ENCODE measurements at places on chromosomes 5 and 9.

DNA sequence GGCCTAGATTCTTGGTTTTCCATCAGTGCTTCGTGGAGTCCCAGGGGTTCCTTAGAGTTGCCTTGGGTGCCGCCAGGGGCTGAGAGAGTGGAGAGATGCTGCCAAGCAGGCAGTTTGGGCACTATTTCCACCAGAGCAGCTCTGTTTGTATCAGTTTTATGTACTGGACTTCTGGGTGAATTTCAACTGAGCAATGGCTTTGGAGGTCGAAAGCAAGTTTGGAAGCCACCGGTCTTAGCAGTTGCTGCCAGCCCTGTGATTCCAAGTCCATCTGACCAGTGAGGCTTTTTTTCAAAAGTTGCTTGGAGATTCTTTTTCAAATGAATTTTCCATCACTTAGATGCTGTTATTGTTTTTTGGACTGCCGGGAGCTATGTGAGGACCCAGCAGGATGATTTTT lies 68.5 kb downstream of the ANGPTL2 start:
- DNase-seq: no peak

DNA sequence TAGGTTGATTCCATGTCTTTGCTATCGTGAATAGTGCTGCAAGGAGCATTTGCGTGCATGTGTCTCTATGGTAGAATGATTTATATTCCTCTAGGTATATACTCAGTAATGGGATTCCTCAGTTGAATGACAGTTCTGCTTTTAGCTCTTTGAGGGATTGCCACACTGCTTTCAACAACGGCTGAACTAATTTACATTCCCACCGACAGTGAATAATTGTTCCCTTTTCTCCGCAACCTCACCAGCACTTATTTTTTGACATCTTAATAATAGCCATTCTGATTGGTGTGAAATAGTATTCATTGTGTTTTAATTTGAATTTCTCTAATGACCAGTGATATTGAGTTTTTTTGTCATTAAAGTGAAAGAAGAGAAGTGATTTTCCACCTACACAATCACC lies 18.5 kb downstream of the IFNA5 start:
- DNase-seq: no peak

DNA sequence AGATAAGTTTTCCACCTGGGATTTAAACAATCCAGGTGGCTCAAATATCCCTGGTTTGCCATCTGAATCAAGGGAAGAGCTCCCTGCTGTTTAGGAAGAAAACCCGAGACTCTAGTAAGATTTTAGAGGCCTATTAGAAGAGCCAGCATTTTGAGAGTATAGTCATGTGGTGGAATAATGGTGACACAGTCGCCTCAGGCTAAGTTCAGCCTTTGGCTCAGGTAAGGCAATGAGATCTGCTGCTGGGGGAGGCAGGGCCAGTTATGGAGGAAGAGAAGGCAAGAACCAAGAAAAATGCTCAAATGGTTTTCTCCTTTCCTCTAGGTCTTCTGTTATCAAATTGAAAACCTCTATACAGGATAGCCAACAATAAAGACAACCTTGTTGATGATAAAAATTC lies 16.2 kb downstream of the RAD1 start:
- DNase-seq: no peak

DNA sequence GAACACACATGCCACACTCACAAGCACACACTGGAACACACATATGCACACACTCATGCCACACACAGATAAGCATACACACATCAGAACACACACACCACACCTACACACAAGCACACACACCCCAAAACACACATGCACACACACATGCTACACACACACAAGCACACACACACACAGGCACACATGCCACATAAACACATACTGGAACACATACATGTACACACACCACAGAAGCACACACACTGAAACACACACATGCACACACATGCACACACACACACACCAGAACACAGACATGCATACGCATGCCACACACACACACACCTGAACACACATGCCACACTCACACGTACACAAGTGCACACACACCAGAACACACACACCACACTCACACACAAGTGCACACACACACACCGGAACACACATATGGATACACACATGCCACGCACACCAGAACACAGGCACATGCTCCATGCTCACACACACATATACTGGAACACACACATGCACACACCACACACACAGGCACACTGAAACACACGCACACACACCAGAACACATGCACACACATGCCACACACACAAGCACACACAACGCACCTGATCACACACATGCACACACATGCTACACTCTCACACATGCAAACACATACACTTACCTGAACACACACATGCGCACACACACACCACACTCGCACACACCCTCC lies 78.0 kb upstream of the IRX4 start:
- no peak for DNase-seq

GRCh38 chr5:155050384-155051019 lies 36.9 kb downstream of the KIF4B start:
- no peak for DNase-seq

- DNase-seq: no peak
Measured at GRCh38 chr9:99181621-99182020, 40.1 kb downstream of the ALG2 start.

DNA sequence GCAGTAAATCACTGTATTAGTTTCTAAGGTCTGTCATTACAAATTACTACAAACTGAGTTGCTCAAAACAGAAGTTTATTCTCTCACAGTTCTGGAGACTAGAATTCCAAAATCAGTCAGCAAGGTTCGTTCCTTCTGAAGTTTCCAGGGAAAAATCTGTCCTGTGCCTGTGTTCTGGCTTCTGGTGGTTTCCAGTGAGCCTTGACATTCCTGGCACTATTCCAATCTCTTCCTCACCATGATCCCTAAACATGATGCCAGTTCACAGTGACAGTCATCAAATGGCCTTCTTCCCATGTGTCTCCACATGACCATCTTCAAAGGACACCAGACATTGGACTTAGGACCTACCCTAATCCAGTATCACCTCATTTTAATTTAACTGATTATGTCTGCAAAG lies 351.4 kb downstream of the PLK2 start:
- no peak for DNase-seq

- no peak for DNase-seq
Measured at GRCh38 chr5:76380346-76381066, 22.6 kb upstream of the IQGAP2 start.

DNA sequence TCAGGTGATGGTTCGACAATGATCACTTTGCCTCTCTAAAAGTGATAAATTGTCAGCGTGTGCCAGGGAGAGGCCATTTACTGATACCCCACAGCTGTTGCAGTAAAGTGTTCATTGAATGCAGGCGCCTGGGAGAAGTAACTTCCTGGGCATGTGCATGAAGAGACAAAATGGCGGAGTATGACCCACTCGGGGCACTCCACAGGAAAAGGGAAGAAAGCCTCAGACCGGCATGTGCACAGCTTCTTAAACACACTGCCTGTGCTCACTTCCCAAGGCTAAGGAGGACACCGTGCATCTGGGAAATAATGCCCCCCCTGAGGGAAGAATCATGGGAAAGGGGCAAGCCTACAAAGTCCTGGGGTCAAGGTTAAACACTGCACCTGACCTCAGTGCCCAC lies 329.5 kb downstream of the ICE1 start:
- no peak for DNase-seq

DNA sequence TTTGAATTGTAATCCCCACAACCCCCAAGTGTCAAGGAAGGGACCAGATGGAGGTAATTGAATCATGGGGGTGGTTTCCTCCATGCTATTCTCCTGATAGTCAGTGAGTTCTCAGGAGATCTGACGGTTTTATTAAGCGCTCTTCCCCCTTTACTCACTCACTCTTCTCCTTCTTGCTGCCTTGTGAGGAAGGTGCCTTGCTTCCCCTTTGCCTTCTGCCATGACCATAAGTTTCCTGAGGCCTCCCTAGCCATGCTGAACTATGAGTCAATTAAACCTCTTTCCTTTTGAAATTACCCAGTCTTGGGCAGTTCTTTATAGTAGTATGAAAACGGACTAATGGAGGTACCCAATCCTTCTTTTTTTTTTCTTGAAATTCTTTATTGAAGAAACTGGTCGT lies 2.2 kb upstream of the CEP120 start:
- no peak for DNase-seq

GRCh38 chr5:163888366-163888765 lies 382.9 kb downstream of the MAT2B start:
- DNase-seq: no peak
